ENCODE measurements at places on chromosomes 1 and 21.
A peak's percentile ranks its signal among the peaks of the same experiment; 100 is the strongest.

DNA sequence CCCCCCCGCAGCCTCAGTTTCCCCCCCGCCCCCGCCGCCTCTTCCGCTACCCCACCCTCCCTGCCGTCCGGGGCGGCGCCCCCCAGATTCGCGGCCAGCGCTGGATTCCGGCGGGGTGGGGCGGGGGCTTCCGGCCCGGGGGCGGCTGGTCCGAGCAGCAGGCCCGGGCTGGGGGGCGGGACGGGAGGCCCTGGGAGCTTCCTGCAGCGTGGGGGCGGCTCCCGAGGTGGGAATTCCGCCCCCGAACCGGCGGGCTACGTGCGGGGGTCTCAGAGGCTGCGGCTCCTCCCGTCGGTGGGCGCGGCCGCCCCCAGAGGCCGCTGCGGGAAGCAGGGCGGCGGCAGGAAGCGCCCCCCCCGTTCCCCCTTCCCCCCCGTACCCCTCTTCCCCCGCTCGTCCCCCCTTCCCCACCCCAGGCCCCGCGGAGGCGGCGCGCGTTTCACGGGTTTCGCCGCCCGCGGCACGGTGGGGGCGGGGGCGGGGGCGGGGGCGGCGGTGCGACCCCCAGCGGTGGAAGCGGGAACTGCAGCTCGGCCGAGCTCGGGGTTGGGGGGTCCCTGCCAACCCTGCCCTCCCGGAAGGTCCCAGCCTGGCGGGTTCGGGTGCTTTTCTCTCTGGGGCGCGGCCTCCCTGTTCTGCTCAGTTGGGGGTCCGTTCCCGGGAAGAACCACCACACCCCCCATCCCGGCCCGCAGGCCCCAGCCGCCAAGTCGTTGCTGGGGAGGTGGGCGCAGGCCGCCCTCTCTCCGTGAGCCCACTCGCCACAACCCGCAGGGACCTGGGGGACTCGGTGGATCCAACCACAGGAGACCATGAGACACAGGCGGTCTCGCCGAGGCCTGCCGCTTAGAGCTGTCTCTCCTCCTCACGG, 76.3 kb downstream of the MORN1 start:
- DNase-seq: peak; percentile 77

DNA sequence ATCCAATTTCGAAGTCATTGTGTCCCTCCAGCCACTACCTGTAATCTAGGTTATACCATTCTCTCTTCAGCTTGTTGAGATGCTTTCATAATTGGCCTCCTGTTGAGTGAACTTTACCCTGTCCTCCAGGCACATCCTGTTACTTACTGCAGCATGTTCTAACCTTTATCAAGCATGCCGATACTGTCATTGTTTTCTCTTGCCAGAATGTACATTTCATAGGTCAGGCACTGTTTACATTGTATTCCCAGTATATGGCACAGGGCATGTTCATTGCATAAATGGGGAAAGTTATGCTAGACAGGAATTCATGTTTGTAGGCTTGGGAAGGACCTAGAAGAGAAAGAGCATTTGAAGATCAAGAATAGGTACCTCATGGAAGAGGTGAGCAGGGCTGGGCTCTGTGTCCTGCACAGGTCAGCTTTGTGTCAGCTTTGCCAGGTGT, 10.2 kb downstream of the CXADR start:
- no peak for DNase-seq

- no peak for DNase-seq
Observed at GRCh38 chr1:17875171-17875881, 120.2 kb downstream of the ACTL8 start.

GRCh38 chr1:232368821-232369321, 261.1 kb downstream of the SIPA1L2 start:
- DNase-seq: no peak

DNA sequence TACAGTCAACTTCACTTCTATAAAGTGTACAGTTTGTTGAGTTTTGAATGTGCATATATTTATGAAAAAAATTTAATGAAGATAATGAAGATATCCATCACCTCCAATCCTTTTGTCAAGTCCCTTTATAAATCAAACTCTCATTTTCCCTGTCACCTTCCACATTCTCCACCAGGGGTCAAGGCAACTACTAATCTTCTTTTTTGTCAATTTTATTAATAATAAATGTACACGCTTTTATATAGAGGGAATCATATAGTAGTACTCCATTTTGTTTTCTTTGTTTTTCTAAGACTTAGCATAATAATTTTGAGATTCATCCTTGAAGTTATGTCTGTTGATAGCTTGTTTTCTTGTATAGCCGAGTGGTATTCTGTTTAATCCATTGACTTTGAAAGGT, 1594.2 kb upstream of the PRMT6 start:
- DNase-seq: no peak

DNA sequence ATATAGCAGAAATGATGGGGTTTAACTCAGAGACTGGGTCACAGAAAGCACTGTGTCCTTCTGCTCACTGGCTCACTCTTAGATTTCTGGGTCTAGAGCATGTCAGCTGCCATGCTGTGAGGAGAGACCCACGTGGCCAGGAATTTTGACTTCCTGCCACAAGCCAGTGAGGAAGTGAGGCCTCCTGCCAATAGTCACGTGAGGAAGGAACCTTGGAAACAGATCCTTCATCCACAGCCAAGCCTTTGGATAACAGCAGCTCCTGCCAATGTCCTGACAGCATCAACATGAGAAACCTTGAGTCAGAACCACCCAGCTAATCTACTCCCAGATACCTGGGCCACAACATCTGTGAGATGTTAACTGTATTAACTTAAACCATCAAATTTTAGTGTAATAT, 114.5 kb upstream of the PLPPR5 start:
- DNase-seq: no peak

GRCh38 chr1:230696722-230697437, 17.0 kb downstream of the AGT start:
- no peak for DNase-seq

DNA sequence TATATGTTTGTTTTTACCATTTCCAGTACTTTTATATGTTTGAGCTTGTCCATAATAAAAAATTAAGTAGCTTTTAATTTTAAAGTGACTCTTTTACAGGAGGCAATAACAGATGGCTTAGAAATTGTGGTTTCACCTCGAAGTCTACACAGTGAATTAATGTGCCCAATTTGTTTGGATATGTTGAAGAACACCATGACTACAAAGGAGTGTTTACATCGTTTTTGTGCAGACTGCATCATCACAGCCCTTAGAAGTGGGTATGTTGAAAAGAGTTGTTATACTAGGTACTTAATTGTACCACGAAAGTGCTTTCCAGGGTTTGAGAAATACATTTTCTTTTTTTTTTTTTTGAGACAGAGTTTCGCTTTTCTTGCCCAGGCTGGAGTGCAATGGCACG, 46.1 kb downstream of the RNF2 start:
- DNase-seq: no peak

DNA sequence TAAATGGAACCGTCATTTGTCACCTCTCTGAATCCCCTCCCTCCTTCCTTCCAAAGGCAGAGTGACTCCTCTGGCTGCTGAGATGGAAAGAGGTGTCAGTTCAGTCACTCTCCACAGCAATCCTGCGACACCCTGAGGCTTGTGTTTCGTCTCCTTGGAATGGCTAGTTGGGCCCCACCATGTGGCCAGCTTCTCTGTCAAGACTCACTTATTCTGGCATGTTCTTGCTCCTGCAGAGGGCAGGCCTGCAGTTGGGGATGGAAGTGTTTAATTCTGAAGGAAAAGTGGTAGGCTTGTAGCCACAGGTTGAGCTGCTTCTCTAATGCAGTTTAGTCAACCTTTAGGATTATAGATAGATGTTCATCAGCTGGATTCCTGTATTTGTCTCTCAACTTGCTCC, 149.6 kb downstream of the LMO4 start:
- DNase-seq: no peak

GRCh38 chr21:26847002-26847401, 1.8 kb upstream of the ADAMTS1 start:
- DNase-seq: no peak

- DNase-seq: no peak
Observed at GRCh38 chr1:3552176-3552575, 59.1 kb downstream of the MEGF6 start.

GRCh38 chr1:180255536-180256340, 25.7 kb downstream of the LHX4 start:
- DNase-seq: no peak

GRCh38 chr1:204507317-204508105, 8.7 kb upstream of the MDM4 start:
- DNase-seq: no peak

DNA sequence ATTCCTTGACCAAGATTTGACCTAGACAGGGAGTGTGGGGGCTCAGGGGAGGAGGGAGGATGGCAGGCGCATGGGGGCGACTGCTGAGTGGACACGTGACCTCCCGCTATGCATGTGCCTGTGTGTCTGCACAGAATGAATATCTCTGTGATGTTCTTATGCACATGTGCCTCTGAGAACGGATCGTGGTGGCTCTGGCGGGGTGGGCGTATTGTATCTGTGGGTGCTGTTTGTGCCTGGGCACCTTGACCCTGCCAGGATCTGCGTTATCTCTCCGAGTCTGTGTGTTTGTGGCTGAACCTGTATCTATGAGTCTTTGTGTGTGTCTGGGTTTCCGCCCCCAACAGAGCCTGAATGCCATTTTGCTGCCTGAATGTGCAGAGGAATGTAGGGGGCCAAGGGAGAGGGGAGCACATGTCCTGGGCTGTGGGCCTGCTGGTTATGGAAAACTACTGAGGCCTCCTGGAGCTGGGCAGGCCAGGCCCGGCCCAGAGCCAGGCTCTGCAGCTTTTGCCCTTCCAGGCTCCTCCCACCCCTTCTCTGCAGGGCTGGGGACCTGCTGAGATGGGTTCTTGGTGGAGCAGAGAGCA, 102.5 kb downstream of the EBNA1BP2 start:
- no peak for DNase-seq

DNA sequence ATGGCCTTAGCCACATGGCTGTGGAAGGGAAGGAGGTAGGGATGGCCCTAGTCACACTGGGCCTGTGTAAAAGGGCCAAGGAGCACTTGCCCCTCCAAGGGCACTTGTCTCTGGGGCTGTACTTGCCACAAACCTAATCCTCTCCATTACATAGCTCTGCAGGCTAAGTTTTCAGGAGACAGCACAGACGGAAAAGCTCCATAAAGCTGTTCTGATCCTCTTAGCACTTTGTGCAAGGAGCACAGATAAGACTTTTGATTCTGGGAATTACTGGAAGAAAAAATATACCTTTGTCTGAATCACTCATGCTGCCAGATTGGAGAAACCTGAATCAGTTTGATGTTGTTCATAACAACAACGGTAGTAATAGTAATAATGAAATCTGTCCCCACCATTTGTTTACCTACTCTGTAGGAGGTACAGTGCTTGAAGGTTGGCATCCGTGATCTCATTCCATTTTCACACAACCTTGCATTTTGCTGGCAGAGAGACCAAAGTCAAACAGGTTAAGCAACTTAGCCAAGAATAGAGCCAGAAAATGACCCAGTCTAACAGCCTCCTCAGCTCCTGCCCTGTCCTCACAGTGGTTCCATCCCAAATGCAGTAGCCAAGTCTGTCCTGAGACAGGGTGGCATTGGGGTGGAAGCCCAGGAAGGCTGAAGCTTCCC, 207.1 kb downstream of the ROR1 start:
- DNase-seq: no peak

DNA sequence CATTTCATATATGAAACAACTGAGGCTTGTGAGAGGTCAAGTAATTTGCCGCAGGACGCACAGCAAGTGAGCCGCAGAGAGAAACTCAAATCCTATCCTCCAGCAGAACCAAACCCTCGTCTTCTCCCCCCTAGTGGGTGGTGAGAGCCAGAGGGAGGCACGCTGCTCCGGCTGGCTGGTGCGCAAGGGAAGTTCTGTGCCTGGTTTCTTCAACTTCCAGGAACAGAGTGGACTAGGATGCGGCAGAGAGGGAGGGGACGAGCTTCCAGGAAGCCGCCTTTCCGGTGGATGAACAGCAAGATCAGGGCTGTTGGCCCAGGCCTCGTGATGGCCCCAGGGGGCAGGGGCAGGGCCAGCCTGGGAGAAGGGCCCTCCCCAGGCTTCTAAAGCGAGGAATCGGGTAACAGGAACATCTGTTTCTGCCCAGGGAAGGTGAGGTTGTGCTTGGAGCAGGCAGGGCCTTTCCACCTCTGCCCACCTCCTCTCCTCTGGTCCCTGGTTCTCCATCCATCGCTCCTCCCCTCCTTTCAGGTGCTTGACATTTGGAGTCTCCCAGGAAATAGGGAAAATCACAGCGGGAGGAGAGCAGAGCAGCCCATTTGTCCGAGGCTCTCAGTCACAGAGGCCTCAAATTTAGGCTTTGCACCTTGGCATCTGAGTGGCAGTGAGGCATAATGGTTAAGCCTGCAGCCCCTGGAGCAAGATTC, 16.8 kb upstream of the PDIK1L start:
- peak; percentile 58 for DNase-seq

DNA sequence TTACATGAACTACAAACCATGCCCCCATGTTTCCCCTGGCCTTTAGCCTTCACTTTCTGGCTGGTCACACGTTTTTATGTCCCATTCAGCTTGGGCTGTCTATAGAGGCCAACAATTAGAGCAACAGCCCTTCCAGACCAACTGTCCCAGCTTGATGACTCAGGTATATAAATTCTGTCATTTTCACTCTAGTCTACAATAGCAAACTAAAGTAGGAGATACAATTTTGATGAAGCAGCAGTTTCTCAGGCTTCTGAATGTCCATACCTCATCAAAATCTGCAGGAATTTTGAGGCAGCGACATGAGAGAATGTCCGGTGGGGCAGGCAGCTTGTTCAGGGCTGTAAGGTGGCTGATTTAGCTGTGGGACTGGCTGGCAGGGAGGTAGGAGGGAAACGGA, 45.6 kb upstream of the VAV3 start:
- DNase-seq: no peak

DNA sequence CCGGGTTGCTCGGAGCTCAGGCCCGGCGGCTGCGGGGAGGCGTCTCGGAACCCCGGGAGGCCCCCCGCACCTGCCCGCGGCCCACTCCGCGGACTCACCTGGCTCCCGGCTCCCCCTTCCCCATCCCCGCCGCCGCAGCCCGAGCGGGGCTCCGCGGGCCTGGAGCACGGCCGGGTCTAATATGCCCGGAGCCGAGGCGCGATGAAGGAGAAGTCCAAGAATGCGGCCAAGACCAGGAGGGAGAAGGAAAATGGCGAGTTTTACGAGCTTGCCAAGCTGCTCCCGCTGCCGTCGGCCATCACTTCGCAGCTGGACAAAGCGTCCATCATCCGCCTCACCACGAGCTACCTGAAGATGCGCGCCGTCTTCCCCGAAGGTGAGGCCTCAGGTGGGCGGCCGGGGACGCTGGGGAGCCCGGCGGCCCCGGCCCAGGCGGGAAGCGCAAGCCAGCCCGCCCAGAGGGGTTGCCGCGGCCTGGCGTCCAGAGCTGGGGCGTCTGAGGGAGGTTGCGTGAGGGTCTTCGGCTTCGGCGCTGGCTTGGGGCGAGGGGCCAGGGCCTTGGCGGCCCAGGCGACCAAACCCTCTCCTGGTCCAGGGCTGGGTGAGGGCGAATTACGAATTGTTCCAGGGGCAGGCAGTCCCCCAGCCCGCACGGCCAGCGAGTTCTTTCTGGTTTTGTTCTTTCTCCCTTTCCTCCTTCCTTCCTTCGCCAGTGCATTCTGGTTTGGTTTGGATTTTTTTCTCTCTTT, 805 bp downstream of the SIM2 start:
- no peak for DNase-seq

- no peak for DNase-seq
Observed at GRCh38 chr1:53432611-53433010, 26.6 kb upstream of the DMRTB1 start.

GRCh38 chr1:18021242-18021641, 86.4 kb upstream of the IGSF21 start:
- DNase-seq: no peak

All from psoas muscle (tissue), 8 donors.